Fibroblast of gingiva (primary cell): ENCODE measurements at places on chromosomes 6 and 20.
A peak's percentile ranks its signal among the peaks of the same experiment; 100 is the strongest.

GRCh38 chr6:11197175-11197536 is 35.3 kb downstream of the NEDD9 start:
- DNase-seq = peak; percentile 97

DNA sequence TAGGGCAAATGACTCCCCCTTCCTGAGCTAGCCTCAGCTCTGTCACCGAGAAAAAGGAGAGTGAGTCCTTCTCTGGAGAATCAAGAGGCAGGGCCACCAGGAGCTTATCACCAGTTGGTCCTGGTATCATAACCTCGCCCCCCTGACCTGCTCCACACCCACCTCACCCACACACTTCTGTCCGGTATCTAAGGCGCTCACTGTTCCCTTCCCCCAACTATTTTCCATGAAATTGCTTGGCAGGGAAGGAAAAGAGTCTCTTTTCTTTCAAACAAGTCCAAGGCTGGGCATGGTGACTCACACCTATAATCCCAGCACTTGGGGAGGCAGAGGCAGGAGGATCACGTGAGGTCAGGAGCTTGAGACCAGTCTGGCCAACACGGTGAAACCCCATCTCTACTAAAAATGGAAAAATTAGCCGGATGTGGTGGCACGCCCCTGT is 77.6 kb downstream of the ZMYND8 start:
- no peak for DNase-seq

GRCh38 chr6:160042788-160043301 is 74.0 kb downstream of the IGF2R start:
- peak; percentile 72 for DNase-seq

DNA sequence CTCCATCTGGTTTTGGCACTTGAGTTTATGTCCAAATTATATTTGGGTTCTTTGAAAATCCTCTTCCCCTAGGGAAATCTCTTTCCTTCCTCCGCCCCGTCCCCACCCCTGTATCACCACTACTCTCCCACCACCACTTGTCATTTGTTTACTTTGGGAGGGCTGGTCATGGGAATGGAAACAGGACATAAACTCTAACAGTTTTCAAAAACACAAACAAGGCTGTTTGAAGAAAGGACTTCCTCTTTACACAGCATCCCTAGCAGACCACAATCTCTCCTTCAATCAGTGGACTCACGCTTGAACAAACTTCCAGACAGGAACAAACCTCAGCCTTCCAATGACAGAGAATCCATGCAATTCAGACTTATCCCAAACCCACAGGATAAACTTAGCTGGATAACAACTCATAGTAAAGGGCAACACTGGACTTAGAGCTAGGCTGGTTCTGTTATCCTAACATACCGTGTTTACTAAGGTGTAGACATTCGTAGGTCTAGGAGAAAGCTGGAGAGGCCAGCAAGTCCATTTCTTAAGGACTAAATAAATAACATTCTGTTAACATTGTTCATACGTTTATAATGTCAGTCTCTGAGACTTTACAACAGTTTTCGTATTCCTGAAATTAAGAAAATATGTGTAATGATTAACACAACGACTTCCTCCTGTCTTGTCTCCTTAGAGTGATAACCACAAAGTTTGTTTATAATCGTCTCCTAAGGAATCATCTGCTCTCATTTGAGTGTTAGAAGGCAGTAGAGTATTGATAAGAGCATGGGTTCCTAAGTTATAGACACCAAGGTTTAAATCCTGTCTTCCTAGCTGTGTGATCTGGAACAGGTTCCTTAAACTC is 44.1 kb upstream of the CTAGE9 start:
- DNase-seq = no peak

DNA sequence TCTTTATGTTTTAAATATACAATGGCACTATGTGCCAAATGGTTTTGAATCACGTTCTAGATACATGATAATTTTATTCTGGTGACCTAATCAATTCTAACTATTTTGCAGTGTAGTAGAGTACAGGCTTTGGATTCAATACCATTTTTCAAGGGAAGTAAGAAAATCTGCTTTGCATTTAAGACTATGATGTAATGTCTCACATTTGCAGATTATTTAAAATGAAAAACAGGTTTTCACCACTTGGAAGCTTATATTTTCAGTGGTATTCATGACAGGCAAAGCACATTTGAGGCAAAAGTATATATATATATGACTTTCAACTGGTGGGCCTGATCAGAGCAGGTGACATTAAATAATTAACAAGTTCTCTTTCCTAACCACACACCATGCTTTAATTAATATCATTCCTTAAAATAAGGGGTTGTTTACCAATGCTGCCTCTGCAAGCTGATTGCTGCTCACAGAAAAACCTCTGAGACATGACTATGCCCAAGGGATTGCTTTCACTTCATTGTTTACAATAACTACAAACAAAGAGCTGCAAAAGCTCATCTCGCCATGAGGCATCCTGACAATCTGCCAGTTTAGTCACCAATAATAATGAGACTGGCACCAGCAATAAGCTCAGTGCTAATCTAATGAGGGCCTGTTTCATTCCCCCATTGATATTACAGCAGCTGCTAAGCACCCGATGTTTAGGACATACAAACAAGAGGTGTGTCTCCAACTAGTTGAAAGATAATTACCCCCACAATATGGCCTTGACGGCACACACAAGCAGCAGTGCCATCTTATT is 1176.0 kb upstream of the GJE1 start:
- peak; percentile 88 for DNase-seq

DNA sequence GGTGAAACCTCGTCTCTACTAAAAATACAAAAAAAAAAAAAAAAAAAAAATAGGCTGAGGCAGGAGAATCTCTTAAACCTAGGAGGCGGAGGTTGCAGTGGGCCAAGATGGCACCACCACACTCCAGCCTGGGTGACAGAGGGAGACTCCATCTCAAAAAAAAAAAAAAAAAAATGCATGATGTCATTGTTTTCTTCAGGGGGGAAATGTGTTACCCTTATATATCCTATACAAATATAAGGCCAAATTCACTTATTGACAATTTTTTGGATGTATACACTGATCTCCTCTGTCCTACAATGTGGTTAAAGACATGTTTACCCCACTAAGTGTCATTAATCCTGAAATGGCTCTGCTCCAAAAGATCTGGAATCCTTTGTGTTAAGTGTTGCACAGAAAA is 73.1 kb downstream of the TPBG start:
- DNase-seq = no peak

DNA sequence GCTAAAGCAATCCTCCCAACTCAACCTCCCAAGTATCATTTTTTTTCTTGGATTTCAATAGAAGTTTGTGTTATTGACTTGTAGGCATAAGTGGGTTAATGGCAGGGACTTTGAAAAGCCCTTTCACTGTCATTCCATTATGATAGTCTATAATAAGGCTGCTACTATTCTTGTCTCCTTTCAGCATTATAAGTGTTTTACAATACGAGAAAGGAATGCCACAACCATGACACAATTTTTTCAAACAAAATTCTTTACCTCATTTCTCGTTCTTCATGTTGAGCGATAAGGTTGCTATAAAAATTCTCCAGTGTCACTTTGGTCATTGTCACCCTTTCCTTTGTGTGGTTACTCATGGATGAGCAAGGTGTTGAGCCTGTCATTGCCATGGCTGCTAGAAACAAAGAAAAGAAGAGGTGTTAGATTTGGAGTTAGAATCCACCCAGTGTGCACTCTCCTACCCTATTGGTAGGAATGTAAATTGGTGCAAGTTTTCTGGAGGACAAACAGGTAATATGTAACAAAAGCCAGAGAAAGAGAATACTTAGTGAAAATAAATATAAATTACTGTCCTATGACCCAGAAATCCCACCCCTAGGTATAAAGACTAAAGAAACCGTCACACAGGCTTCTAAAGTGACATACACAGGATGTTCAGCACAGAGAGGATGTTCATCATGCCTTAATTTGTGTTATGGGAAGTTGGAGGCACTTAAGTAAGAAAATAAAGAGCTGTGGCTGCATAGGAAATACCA is 7.3 kb downstream of the STK38 start:
- DNase-seq = no peak

GRCh38 chr20:53921443-53921973 is 148.9 kb downstream of the BCAS1 start:
- no peak for DNase-seq

DNA sequence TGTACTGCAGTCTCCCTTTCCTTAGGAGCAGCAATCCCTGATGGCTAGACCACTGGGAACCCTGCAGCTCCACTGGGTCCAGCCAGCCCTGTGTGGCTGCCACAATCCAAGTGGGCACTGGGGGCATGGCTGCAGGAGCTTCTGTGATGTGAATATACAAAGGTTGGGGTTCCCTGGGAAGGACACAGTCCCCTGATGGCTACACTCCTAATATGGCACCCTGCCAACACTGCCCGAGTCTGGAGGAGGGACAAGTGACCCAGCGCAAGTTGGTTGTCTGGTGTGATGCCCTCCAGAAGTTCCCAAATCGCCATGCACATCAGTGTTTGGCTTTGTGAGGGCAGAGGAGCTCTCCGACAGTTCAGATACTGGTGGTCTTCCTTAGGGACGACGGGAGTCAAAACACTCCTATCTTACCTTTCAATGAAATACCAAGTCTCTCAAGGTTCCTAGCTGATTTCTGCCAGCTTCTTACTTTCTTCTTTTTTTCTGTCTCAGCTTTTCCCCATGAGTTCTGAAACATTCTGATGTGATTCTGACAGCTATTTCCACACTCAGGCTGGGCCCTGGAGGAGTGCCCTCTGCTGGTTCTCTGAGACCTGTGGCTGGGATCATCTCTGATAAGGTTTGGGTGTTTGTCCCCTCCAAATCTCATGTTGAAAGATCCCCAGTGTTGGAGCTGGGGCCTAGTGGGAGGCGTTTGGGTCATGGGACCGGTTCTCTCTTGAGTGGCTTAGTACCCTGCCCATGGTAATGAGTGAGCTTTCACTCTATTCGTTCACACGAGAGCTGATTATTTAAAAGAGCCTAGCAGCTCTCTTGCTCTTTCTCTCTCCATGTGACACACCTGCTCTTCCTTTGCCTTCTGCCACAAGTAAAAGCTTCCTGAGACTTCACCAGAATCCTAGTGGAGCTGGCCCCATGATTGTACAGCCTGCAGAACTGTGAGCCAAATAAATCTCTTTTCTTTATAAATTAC is 15.5 kb upstream of the ZFP57 start:
- DNase-seq = no peak

DNA sequence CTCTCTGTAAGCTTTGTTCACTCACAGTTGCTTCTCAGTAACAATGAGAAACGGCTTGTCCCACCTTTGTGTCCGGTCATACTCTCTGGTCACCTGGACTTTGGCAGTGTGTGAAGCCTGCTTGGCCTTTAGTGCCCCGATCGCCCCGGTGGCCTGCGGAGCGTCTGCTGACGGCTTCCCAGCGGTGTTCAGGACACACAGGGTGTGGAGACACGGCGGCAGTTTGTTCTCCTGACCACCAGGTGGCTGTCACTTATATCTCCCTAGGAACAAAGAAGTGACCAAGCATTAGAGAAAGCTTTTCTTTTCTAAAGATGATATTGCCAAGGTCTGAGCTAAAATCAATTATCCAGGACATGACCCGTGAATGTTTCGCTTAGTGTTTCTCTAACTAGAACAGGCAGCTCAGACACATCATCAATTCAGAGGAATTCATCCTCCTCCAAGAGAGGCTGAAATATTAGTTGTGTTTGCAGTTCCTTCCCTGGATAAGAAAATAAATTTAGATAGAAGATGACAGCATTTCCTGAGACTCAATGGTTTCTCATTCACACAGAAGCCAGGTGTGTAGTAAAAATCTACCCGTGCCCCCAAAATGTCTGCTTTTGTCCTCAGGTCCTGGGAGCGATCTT is 167.4 kb upstream of the THBS2 start:
- no peak for DNase-seq

DNA sequence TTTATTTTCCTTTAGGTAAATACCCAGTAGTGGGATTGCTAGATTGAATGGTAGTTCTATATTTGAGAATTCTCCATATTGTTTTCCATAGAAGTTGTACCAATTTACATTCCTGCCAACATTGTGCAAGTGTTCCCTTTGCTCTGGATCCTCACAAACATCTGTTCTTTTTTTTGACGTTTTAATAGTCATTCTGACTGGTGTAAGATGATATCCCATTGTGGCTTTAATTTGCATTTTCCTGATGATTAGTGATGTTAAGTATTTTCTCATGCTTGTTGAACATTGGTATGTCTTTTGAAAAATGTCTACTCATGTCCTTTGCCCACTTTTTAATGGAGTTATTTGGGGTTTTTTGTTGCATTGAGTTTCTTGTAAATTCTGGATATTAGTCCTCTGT is 85.6 kb downstream of the UBE3D start:
- DNase-seq = peak; percentile 94

DNA sequence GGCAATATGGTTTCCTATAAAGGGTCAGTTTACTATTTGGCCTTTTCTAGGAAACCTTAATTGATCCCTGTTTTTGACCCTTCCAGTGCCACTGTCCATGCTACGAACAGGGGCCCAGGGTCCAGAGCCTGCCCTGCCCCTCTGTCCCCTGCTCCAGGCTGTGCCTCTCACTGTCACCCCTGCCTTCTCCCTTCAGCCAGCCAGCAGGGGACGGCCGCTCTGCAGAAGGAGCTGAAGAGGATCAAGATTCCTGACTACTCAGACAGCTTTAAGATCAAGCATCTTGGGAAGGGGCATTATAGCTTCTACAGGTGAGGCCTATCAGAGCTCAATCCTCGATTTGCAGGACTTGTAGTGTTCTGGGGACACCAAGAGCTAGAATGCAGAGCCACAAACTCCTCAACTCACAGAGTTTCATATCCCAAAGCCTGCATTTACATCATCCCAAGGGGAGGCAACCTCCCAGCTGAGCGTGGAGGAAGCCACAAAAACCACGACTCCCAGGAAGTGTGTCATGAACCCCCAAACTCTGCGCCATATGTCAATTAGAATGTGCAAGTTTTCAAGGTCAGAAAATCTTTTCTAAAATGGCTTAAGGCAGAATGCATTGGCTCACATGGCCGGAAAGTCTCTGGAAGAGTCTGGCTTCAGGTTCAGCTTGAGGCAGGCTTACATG is 3.6 kb downstream of the BPI start:
- peak; percentile 12 for DNase-seq

- no peak for DNase-seq
Measured at GRCh38 chr6:24517659-24518543, 23.1 kb downstream of the ALDH5A1 start.

DNA sequence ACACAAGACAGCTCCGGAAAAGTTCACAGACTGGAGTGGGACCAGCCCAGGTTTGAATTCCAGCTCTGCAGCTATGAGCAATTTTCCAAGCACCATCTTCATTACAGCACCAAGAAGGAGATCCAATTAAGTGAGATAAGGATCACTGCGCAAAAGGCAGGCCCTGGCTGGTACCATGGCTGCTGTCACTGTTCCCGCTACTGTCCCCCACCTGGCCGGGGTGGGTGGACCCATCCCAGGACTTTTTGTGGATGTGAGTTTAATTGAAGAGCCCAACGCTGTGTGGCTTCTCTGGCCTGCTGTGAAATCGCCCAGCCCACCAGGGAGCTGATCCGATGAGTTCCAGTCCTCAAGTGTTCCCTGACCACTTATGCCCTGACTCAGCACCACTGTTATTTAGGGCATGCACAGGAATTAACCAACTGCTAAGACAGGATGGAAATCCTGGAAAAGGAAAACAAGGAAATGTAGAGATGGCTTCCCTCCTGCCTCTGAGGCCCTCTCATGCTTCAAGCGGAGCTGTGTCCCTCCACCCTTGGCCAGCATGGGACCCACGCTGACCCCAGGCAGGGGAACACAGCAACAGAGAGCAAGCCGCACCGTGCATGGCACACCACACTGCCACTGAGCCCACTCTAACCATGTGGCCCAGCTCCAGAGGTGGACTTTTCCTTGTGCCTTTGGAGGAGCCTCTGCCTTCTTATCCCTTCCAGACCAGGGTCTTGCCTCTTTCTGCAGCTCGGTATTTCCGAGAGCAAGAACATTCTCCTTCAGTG is 150.0 kb upstream of the CST7 start:
- DNase-seq = no peak

- no peak for DNase-seq
Measured at GRCh38 chr20:33757458-33757857, 25.7 kb downstream of the ZNF341 start.
